IMR-90 (cell line): ENCODE measurements at places on chromosomes 1 and 21. TPM values are rescaled to one million over a fixed set of nuclear protein-coding genes. Genes with fewer than 3 reads are reported as not detected.

The SLC25A34 gene
- total RNA-seq: under 0.01 TPM in 1 of 2 replicates, not detected in the other

The ZNF648 gene
- total RNA-seq: not detected in 2 replicates

The LCE3E gene
- total RNA-seq: not detected in 2 replicates

The MMP23B gene
- 1.1 and 1.4 TPM in 2 replicates for total RNA-seq

The MPZ gene
- total RNA-seq: 0.18 and 0.28 TPM in 2 replicates
